Activated T-helper 1 cell treated with Interleukin-2 at 50 U/mL for 16 hours (primary cell): ENCODE measurements at places on chromosomes 3 and 15.

- no peak for DNase-seq
Observed at GRCh38 chr15:57992761-57993355, 72.7 kb downstream of the ALDH1A2 start.

DNA sequence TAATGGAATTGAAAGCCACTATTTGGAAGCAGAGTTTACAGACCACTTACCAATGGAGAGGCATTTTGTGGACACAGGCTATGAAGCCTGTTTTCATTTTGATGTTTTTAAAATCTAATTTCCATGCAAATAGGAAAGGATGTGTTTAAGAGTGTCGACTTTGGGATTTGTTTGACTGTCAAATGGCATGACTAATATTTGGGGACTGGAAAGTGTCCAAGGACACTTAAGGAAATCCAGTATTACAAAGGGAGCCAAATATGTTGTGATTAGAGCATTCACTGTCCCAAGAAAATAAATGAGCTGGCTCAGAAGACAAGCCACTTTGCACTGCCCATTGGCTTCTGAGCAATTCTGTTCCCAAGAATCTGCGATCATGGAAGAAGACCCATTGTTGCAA lies 34.0 kb upstream of the SLC6A11 start:
- DNase-seq: no peak

GRCh38 chr3:46029953-46030543 lies 2.8 kb upstream of the XCR1 start:
- DNase-seq: no peak

GRCh38 chr3:159513444-159513843 lies 475.2 kb upstream of the IL12A start:
- no peak for DNase-seq

GRCh38 chr3:175518459-175518858 lies 659.3 kb downstream of the NAALADL2 start:
- no peak for DNase-seq

DNA sequence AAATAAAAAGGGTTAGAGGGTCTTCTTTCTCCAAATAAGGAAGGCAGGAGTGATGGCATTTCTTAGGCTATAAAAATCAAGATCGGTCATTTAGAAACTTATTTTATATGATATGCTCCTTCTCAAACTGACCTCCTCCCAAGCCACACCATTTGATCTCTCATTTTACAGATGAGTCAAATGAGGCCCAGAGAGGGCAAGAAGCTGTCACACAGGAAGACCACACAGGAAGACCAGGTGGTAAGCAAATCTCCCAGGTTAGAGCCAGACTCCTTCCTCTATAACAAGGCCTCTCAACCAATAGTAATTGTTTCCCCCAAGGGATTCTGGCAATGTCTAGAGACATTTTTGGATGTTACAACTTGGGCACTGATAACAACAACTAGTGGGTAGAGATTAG lies 13.8 kb downstream of the TLE3 start:
- DNase-seq: no peak

DNA sequence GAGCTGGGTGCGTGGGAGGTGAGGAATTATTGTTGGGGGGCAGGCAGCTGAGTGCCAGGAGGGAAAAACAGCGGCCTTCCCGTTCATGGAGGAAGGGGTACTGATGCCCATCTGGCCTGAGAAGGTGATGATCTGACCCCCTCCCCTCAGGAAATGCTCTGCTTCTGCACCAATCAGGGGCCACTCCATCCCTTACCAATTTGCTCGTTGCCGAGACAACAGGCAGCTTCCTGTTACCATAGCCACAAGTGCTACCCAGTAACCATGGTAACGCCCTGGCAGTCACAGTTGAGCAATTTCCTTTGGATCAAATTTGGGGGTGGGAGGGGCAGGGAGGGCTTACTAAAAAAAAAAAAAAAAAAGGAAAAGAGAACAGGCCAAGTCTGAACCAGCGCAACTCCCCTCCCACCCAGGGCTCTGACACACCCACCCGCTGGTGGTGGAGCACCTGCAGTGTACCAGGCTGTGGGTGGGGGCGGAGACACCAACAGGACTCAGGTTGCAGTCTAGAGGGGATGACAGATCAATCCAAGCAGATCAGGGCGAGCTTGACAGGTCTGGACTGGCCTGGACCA lies 13.7 kb downstream of the CELF6 start:
- DNase-seq: peak; percentile 11

- no peak for DNase-seq
Observed at GRCh38 chr3:148265841-148266240, 431.9 kb upstream of the AGTR1 start.

DNA sequence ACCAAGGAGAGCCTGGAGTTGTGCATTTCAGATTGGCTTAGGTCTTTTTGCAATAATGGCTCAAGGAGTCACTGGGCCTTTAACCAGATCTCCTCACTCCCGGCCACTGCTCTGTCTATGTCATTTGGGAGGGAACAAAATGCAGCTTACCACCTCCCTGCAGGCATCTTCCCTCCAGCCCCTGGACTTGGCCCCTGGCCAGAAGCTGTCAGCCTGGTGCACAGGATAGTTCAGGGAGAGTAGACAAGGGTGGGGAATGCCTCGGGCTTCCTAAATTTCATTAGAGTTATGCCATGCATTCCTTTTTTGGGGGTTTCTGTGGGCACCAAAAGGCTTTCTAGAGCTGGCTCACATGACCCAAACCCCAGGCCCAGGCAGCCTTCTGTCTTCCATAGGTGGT lies 70.2 kb upstream of the HRH1 start:
- DNase-seq: no peak
